ENCODE measurements at places on chromosomes 6 and 20.

DNA sequence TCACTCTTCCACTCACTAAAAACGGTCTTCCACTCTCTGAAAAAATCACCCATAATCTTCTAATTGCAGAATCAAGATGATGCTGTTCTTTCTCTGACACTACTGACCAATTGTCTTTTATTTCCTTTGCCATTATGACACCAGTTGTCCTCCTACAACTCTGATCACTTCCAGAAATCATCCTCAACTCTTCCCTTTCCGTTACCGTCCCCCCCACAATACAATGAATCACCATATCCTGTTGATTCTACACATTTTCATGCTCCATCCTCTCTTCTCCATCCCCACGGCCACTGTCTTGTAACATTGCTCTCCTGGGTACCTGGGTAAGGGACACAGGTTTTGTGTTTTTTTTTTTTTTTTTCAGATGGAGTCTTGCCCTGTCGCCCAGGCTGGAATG is 2.5 kb upstream of the PPP2R5D start:
- no peak for DNase-seq

DNA sequence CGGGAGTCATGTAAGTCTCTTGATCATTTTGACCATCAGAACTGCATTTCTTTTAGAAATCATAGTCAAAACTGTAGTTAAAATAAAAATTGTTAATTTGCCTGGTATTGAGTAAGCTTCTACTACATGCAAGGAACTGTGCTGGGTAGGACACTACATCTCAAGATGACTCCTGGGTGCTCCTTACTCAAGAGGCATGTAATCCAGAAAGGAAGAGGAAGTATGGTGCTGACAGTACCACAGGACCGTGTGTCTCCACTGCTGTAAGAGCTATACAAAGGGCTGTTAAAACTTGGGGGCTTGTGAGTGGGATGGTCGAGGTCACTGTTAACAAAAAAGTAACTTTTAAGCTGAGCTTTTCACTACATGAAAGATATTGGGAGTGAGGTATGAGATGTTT is 508.3 kb upstream of the SOX4 start:
- DNase-seq = no peak

GRCh38 chr6:128630213-128630612 is 109.8 kb upstream of the PTPRK start:
- DNase-seq = no peak

GRCh38 chr20:23609486-23610109 is 3.9 kb upstream of the CST9 start:
- no peak for DNase-seq

- DNase-seq = no peak
Observed at GRCh38 chr6:56374841-56375369, 127.5 kb upstream of the COL21A1 start.

DNA sequence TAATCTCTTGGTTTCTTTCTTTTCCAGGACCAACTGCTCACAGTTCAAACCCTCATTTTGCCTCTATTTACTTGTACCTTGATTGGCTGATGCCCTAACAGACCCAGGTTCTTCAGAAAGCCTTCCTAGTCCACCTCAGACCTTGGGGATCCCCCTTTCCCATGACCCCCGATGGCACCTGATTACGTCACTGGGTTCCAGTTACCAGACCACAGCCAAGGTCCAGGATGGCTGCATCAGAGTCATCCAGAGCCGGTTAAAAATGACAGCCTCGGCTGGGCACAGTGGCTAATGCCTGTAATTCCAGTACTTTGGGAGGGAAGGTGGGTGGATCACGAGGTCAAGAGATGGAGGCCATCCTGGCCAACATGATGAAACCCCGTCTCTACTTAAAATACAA is 4.5 kb downstream of the HLA-DOA start:
- no peak for DNase-seq

- no peak for DNase-seq
Observed at GRCh38 chr6:141467041-141467440, 665.7 kb upstream of the GJE1 start.

DNA sequence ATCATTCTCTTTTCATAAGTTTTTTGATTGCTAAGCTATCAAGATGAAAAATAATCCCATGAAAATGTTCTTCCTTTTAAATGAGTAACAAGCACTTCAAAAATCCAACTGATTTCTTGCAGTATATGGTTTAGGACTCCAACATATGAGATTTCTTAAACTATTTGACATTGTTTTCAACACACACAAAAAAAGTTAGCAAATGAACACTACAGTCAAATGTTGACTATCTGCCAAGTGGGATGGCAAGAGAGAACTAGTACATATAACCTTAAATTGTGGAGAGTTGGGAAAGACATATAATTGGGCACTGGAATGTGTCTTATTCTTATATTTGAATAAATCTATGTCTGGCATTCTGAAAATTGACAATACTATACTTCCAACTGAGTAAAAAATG is 15.6 kb downstream of the COL21A1 start:
- DNase-seq = no peak

DNA sequence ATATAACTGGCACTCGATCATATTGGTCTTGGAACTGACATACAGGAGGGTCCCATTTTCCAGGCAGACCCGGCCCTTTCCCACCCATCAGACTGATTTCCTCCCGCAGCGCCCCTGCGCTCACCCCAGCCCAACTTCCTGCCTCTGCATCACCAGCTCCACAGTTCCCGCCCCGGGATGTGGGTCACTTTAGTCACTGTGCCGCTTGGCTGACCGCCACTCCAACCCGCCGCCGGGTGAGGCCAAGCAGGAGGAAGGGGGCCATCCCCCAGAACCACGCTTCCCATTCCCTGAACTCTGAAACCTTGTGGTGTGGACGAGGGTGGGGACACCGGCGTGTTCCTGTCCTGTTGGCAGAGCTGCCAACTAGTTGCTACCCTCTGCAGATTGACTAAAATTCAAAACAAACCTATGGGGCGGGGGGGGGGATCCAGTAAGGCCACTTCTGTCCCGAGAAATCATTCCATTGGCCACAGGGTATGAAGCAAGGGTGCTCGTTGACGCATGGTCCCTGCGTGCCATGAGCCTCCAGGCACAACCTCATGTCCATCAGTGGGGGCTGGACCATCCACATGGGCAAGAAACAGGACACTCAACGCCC is 12.3 kb downstream of the TGM2 start:
- no peak for DNase-seq

DNA sequence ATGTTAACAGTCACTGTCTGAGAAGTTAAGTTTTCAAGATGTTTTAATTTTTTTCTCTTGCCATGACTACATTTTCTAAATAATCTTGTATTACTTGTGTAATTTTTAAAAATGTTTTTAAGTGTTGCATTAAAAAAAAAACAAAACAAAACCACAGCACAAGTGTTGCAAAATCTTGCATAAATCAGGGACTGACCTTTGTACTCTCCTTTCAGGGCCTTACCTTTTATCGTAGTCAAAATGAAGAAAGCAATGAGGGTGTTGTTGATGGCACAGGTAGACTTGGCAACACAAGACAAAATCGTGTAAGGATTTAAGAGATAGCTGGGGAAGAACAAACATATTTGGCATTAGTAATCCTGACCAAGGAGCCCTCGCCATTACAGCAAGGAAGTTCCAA is 42.5 kb downstream of the PIGU start:
- no peak for DNase-seq

- DNase-seq = no peak
Observed at GRCh38 chr20:15619341-15619740, 953.9 kb downstream of the KIF16B start.

- no peak for DNase-seq
Observed at GRCh38 chr6:96624957-96625356, 62.0 kb downstream of the FHL5 start.

GRCh38 chr20:54219751-54220426 is 12.0 kb downstream of the PFDN4 start:
- DNase-seq = no peak

DNA sequence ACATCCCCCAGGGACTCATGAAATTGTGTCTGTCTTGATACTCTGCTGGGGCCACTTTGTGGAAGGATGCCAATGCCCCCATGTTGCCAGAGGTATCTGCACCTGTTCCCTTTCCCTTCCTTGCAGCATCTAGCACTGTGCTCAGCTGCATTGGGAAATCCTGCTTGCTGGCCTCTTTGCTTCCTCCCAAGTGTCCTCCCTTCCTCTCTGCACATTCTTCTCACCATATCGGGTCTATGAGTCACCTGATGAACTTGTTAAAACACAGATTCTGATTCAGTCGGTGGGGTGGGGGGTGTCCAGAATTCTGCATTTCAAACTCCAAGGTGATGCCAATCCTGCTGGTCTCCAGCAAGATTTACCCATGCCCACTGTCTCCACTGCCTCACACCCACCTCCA is 467.8 kb downstream of the PTPRT start:
- no peak for DNase-seq

- DNase-seq = no peak
Observed at GRCh38 chr6:87794922-87795885, 93.2 kb upstream of the AKIRIN2 start.

DNA sequence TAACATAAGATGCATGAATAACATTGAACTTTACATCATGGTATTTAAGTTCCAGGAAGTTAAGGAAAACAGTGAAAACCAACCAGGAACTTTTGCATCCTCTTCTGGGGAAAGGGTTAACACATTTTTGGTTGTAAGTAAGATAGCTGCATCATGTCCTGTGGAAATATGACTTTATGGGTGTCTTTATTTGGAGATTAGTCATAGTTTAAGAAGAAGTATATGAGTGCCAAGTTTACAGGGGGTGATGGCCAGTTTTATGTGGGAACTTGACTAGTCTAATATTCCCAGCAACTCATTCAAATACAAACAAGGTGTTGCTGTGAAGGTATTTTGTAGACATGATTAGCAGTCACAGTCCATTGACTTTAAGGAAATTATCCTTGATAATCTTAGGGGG is 78.0 kb downstream of the PDE10A start:
- no peak for DNase-seq

GRCh38 chr6:161835500-161836215 is 561.8 kb upstream of the AGPAT4 start:
- DNase-seq = no peak

- no peak for DNase-seq
Observed at GRCh38 chr6:159985296-159985945, 16.5 kb downstream of the IGF2R start.

DNA sequence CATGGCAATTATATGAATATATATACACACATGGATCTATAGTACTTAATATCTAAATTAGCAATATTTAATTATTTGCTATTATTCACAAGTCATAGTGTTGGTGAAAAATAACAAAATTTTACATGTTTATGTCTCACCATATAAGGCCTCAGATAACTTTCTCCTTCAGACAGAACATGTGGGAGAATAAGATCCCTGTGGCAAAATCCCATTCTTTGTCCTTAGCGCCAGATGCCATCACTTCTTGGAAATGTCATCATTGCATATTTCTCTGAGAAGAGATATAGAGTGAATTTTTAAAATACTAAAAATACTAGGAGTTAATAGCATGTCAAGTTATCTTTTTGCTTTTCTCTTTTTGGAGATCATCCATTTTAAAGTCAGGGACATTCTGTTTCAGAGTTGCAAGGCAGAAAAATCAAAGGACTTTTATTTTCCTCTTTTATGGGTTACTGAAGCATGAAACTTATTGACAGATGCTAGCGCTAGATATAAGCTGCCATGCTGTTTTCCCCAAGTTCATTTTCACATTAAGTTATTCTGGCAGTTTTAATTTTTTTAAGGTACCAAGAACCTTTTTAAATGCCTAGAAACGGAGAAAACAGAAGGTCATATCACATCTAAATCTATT is 30.4 kb upstream of the STXBP5 start:
- DNase-seq = no peak

- no peak for DNase-seq
Observed at GRCh38 chr6:81999270-81999669, 246.8 kb upstream of the TENT5A start.

GRCh38 chr20:23130622-23131140 is 44.6 kb upstream of the CD93 start:
- DNase-seq = no peak

- DNase-seq = no peak
Observed at GRCh38 chr6:109821428-109821827, 130.3 kb downstream of the FIG4 start.

DNA sequence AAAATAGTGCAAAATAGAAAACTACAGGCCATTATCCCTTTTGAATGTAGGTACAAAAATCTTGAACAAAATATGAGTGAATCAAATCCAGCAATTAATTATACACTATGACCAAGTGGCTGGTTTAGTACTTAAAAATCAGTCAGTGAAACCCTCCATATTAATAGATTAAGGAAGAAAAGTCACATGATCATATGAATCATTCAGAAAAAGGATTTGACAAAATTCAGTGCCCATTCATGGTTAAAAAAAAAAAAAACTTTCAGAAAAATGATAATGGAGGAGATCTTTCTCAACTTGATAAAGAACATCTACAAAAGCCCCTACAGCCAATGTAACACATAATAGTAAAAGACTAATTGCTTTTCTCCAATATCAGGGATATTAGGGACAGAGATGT is 75.0 kb downstream of the FAM120B start:
- no peak for DNase-seq

All from T-cell (primary cell).